ENCODE measurements at places on chromosomes 16 and 17.

- DNase-seq = no peak
Measured at GRCh38 chr17:34584805-34585416, 5.5 kb downstream of the TMEM132E start.

DNA sequence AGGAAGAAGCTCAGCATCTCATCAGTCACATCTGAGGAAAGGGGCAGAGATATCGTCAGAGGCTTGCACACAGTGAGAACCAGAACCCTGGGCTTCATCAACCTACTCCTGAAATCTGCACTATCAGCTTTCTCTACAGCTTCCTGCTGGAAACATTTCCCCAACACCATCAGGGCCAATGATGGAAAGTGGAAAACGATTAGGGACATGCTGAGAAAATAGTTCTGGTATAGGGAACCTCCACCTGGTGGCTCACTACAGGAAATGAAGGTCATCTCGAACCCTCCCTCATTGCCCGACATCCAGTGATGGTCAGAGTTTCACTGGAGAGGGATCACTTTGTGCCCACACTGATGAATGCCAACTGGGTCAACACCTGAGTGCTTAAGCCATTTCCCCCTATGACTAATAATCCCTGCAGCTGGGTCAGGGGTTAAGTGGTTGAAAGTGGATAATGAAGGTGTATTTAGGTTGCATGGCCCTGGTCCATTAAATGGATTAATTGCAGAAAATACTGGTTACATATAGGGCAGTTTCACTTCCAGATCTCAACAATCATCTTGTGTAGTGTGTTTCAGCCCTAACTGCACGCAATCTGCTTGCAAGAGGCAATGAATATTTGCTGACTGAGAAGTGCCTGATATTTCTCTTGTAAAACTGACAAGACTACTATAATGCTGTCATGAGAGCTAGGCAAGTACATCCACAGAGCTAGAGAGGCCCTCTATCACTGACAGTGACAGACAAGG lies 43.1 kb upstream of the GSG1L start:
- no peak for DNase-seq

- DNase-seq = no peak
Measured at GRCh38 chr17:6456321-6456720, 12.1 kb downstream of the PIMREG start.

DNA sequence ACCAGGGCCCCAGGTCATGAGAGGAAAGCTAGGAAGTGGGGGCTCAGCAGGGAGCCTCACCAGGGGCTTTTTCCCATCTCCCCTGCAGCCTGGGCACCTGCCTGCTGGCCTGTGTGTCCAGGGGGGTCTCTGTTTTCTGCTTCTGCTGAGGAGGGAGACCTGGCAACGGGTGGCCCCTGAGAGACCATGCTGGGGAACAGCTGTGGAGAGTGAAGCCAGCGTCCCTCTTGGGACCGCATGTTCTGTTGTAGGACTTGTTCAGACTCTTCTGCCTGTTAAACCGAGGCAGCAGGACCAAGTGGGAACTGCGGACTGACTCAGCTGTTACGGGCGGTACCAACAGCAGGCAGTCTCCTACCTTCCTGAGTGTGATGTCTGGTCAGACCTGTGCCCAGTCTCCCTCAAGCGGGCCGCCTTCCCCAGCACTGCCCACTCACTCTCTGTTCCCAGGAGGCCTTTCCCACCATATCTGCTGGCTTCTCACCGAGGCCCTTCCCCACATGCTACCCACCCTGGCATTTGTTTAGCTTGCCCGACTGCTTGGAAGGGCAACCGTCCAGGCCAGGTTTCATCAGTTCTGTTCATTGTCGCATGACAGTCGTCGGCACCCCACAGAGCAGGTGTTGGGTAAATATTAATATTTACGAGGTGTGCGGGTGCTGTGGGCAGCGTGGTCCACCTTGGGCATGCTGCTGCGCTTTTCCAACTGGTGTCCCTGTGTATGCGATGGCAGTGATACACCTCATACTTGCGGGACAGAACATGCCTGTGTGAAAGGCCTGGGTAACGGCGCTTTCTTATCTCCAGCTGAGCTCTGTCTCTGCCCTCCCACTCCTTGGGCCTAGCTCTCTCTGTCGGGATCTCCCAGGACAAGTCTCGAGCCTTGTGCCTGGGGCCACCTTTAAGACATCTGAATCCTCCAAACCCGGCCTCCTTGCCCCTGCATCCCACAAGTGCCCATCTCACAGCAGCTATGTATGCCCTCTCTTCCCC lies 69.4 kb downstream of the MPRIP start:
- DNase-seq = no peak

DNA sequence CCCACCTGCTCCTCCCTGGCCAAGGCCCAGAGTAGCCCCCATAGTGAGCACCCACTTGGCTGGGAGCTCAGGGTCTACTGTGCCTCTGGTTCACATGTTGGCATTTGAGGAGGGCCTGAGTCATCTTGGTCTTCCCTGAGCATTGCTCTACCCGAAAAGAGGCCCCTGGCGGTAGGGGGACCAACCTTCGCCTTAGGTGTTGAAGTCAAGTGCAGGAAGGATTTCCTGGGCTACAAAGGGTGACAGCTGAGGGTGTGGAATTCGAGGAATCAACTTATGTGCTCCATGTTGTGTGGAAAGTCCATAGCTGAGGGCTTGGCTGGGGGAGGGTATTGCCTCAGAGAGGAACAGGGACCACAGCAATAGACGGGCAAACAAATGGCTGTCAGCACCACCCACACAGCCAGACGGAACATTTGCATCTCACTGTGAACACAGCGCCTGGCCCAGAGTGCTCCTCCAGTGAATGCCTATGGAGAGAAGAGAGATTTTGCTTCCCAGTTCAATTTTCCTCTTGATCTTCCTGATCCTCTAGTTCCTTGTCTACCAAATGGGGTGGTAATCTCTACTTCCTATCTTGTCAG lies 35.6 kb upstream of the NGFR start:
- no peak for DNase-seq

DNA sequence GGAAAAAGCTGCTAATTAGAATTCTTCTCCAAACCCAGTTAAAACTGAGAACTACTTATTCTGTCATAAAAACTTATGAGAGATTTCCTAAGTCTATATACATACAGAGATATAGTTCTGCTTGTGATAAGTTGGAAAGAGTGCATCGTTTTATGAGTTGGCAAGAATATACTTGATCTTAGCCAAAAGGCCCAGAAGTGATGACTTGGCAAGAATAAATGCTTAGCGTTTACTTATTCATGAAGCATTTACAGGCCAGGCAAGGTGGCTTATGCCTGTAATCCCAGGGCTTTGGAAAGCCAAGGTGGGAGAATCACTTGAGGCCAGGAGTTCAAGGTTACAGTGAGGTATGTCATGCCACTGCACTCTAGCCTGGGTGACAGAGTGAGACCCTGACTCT lies 81.7 kb downstream of the CYB561 start:
- no peak for DNase-seq

DNA sequence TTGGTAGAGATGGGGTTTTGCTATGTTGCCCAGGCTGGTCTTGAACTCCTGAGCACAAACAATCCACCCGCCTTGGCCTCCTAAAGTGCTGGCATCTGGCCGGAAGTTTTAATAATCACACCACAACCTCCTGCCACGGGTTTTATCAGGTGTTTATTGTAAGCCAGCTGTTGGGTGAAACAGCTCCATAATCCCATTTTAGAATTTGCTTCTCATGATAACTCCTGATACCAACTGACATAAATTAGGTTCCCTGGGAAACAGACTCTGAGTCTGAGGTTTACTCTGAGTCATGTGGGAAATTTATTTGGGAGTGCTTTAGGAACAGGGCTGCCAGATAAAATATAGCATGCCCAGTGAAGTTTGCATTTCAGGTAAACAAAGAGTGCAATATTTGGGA lies 122.6 kb upstream of the MED13 start:
- no peak for DNase-seq

GRCh38 chr16:53458635-53459034 lies 24.4 kb downstream of the RBL2 start:
- no peak for DNase-seq

DNA sequence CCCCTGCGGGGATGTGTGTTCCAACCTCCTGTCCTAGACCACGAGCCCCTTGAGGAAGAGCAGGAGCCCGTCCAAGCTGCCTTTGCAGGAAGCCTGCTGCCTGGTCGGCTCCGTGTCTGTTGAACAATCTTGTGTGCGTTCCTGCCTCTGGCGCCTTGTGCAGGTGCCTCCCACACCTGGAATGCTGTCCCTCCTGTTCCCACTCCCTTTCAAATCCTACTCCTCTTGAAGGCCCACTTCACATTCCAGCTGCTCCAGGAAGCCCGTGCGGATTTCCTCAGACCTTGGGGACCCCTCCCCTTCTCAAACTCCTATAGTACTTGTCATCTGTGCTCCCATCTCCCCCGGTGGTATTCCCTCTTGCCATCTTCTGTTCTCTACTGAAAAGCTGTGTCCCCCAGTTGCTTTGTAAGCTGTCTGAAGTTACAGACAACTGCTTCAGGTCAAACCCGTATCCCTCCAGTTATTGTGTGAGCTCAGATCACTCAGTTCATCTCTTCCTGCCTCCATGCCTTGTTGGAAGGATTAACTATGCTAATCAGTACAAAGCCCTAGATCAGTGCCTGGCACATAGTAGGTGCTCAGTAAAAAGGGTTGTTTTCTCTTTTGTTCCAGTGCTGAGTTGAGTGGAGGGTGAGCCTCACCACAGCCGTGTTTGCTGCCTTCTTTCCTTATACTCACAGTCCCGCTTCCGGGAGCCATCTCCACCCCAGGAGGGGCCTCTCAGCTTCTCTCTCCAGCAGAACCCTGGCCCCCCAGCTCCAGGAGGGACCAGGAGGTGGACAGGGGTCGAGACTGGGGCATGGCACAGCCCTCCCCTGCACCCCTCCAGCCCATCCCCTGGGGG lies 241.8 kb upstream of the CIBAR2 start:
- no peak for DNase-seq

- DNase-seq = no peak
Measured at GRCh38 chr17:49209061-49209571, 1.3 kb downstream of the GNGT2 start.

DNA sequence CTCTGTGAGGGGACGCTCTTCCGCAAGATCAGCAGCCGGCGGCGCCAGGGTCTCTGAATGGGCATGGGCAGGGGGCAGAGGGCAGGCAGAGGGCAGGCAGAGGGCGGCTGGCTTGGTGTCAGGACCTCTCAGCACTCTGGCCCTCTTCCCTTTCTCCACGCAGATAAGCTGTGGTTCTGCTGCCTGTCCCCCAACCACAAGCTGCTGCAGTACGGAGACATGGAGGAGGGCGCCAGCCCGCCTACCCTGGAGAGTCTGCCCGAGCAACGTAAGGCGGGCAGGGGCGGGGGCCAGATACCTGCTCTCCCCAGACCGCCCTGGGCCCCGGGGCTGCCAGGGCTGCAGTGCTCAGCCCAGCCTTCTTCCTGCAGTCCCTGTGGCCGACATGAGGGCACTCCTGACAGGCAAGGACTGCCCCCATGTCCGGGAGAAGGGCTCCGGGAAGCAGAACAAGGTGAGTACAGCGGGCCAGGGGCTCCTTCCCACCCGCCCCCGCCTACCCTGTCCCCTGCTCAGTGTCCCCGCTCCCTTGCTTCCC lies 4.1 kb downstream of the ELMO3 start:
- no peak for DNase-seq

DNA sequence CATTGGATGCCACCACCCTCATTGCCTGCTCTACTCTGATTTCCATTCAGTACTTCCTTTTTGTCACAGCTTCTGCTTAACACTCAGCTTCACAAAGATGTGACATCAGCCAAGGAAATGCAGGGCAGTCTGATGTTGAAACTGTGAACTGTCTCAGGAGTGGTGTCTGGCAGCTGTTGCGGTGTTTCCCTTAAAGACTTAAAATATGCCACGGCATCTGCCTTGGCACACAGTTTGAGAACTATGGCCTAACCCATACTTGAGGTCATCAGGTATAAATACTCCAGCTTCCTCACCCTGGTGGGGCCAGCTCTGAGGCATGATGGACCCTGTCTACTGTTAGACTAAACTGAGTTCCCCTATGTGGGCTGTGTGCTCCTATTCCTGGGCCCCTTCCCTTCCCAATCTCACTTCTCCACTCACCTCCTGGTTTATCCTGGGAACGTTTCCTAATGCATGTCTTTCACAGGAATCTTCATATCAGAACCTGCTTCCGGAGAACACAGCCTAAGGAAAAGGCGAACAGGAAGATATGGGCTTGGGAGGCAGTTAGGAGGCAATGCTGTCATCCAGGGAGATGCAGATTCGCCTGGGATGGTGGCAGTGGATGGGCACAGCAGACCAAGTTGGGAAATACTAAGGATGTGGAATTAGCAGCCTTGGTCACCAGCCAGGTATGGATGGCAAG lies 96.5 kb downstream of the WSCD1 start:
- DNase-seq = no peak

- no peak for DNase-seq
Measured at GRCh38 chr16:1493746-1494094, 560 bp downstream of the TELO2 start.

DNA sequence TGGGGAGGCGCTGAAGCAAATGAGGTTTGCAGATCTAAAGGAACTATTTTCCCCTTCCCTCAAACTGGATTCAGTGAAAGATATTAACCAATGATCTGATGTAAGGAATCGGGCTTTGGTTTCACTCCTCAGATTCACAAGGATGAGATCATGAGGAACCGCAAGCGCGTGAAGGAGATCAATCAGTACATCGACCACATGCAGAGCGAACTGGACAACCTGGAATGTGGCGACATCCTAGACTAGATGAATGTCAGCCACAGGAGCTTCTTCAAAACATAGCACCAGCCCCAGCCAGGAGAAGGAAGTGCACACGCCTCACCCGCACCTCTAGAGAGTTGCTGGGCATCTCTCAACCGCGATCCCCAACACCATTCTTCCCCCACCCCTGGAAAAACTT lies 22.5 kb downstream of the ATPAF2 start:
- DNase-seq = no peak

GRCh38 chr16:54511222-54511731 lies 224.7 kb upstream of the IRX3 start:
- DNase-seq = no peak

DNA sequence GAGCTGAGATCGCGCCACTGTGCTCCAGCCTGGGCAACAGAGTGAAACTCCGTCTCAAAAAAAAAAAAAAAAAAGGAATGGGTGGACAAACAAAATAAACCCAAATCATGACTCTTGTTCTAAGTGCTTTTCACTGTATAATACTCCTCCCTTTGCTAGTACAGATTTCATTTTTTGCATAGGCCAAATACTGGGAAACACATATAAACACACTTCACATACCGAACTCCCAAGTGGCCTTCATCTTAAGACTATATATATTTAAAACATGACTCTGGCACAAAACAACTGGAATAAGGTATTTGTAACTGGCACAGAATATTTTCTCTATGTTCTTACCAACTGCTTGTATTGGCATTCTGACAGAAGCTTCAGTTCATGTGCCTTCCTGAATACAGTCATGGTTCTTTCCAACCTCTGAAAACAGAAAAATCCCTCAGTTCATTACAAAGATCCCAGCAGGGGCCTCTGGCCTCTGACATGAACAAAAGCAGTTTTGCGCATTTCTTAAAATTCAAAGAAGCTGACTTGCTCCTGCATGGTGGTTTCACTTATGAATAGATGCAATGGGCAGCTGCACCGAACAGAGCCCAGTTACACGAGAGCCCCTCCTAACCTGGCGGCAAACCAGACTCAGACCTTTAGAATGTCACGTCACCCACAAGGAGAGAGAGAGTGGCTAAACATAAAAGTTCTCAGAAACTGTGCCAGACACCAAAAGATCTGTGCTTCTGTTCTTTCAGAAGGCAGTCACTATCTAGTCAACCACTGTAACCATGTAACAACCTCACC lies 19.1 kb upstream of the COPRS start:
- no peak for DNase-seq

All from T-helper 9 cell (primary cell).